ENCODE measurements at places on chromosomes 4 and X.

GRCh38 chrX:152872522-152872921 lies 25.3 kb upstream of the ZNF185 start:
- DNase-seq, result no peak

DNA sequence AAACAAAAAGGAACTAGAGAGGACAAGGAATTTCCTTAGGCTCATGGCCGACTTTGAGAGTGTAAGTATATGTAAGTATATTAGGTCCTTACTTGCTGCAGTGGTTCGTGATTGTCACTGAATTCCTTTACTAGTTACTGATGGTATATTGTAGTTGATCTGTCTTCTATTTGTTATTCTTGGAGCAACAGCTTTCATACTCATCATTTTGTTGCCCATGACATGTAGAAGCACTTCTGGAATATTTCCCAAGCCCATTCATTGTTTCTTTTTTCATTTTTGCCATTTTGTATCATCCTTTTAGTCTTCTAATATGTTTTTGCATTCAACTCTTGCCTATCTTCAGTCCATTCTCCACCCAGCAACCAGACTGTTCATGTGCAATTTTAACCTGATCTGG lies 170.0 kb downstream of the ARHGAP10 start:
- DNase-seq, result no peak

DNA sequence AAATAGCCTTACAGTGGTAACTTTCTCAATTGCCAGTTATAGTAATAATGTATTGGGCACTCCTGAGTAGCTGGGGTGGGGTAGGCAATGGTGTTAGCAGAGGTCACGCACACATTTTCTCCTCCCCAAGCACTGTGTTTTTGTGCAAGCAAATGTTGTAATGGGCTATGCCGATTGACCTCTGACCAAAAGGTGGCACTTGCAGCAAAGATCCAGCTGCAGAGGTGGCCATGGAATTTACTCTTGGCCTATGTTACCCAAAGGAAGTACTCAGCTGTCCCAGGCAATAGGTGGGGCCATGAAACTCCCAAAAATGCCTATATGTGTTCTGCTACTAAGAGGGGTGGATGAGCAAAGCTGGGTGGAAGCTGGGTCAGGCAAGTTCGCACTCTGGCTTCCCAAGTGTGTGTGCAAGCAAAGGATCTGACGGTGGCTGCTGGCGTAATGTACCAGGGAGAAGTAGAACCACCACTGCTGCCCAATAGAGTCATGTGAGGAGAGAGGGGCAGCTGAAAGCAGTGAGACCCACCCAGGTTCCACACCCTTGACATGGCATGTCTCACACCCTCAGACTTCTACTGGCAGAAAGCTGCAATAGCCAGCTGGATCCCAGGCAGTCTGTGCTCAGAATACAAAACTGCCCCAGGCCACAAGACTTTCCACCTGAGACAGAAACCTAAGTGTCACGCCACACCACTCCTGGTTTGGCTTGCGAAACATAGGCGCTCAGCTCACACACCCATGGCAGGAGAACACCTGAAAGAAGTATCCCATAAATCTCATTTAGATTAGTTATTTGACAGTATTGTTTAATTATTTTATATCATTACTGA lies 353.3 kb upstream of the EMCN start:
- DNase-seq, result no peak

GRCh38 chr4:11105715-11106114 lies 323.0 kb downstream of the HS3ST1 start:
- no peak for DNase-seq

GRCh38 chr4:151361126-151361525 lies 35.7 kb upstream of the SH3D19 start:
- DNase-seq, result no peak

DNA sequence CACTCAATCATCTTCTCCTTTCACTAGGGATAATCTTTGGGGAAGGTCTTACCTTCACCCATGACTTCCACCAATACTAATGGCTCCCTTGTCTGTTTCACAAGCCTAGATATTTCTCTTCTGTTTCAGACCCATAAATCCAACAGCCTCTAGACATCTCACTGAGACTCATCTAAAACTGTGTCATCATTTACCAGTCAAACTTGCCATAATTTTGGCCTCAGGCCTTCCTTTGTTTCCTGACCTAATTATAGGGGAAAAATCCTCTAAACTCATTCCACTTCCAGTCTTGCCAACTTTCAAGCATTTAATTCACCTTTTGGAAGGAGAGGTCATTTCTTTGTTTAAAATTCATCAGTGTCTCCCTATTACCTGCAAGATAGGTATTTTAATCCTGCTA lies 181.0 kb upstream of the CNKSR2 start:
- DNase-seq, result no peak

- DNase-seq, result no peak
Measured at GRCh38 chrX:150849996-150850720, 48.3 kb downstream of the CD99L2 start.

DNA sequence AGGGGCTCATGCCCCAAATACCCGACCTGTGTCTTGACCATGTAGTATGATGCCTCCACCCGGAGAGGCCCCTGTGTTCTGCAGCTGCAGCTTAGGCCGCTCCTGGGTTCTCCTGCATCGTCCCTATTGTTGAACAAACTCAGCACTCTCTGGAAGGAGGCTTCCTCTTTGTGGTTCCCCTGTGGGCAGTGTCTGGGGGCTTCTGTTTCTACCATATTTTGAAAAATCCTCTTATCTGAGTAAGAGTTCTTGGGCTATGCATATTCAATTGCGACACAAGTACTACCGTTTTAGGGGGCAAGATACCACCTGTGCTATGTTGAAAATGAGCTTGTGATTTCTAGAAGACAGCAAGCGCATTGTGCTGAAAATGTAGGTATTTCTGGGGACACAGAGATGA lies 276.6 kb downstream of the DHRSX start:
- no peak for DNase-seq

- DNase-seq, result peak; percentile 5
Measured at GRCh38 chrX:80430826-80431504, 10.7 kb downstream of the TENT5D start.

DNA sequence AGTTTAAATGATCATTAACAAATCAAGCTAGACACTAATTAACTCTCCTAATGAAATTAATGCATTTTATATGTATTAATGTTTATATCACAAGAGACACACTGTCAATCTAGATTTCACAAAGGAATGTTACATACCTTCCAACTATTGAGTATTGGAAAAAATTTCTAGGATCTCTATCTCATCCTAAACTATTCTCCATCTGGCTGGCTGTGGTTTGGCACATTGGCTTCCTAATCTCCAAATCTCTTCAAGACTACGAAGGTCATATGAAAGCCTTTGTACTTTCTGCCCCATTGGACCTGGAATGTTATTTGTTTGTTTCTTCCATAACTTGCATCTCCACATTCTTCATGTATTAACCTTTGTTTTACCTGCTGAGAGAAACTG lies 1160.0 kb downstream of the ADGRL3 start:
- no peak for DNase-seq

DNA sequence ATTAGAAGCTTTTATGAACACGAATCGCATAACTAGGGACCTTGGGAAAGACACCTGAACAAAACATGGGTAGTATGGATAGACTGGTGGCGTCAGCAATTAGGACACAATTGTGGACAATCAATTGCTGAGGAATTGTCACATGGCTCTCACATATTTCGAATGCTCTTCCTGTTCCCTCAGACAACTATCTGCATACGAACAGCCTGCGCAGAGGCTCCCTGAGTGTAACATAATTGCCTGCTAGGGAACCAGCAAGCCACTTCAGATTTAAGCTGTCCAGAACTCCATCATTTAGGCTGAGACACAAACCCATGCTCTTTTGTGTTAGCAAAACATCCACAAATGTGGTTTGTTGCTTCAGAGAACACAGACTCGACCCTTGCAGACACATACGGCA lies 160.8 kb downstream of the MGST2 start:
- DNase-seq, result no peak

- DNase-seq, result no peak
Measured at GRCh38 chrX:37603938-37604409, 32.5 kb downstream of the LANCL3 start.

DNA sequence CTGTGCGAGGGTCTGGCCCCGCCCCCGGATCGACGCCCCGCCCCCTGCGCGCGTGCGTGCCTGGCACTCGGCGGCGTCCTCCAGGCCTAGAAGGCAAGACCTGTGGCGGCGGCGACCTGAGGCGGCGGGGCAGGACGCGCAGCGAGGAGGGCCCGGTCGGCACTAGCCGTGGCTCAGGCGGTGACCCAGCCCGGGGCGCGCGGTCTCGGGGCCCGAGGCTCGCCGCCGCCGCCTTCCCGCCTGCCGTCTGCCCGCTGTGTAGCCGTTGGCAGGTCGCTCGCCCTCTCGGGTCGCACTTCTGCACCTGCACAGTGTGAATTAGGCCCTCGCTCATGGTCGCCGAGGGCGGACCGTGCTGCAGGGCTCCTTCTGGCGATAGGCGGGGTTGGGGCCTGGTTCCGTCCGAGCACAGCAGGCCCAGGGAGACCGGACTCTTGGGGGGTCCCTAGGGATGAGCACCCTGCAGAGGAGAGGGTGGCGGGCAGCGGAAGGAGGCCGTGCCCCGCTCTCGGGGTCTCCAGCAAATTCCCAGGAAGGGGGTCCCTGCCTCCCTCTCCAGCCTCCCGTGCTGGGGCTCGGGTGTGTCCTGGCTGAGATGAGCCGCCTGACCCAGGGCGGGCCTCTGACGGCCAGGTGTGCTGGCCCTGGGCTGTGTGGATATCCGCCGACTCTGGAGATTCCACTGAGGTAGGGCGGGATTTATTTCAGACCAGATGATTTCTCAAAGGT lies 557 bp upstream of the FAM53A start:
- DNase-seq, result no peak

GRCh38 chr4:79865201-79865597 lies 207.8 kb downstream of the ANTXR2 start:
- peak; percentile 5 for DNase-seq

DNA sequence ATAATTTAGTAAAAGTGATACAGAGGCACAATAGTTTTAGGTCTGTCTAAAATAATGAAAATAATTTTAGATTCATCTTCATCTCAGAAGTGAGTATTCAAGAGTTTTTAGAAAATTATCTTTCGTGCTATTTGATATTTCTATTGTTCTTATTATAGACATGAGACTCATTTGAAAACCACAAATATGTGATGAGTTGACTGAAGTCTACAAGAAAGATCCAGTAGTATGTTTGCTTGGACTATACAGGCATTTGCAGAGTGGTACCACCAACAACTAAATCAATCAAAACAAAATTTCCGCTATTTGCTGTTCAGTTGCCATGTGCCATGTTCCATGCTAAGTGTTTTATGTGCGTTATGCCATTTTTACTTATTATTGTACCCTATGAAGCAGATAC lies 1318.5 kb downstream of the STIM2 start:
- DNase-seq, result no peak

DNA sequence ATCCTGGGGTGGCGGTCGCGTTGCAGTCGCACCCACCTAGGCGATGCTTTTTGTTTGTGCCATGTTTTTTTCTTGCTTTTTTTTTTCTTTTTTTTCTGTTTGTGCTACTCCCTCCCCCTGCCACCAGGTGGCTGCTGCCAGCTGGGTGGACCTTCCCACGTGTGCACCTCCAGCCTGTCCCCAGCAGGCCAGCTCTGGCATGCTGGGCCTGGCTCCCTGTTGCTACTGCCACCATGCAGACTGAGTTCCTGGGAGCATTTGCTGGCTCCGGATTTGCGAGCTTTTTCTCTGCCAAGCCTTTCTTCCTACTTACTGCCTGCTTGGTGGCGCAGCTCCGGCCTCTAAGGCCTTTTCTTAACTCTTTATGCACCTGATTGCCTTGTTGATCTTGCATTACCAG lies 161.2 kb upstream of the WDFY3 start:
- DNase-seq, result peak; percentile 44

GRCh38 chr4:57053508-57053907 lies 56.7 kb downstream of the IGFBP7 start:
- DNase-seq, result peak; percentile 20

- peak; percentile 77 for DNase-seq
Measured at GRCh38 chrX:37347420-37347819, 1.7 kb upstream of the PRRG1 start.

GRCh38 chr4:152117054-152117453 lies 356.2 kb upstream of the GATB start:
- no peak for DNase-seq
